Progenitor cell of endocrine pancreas (in vitro differentiated cells): ENCODE measurements at places on chromosomes 7 and 10. TPM values are rescaled to one million over a fixed set of nuclear protein-coding genes. Genes with fewer than 3 reads are reported as not detected.

DNA sequence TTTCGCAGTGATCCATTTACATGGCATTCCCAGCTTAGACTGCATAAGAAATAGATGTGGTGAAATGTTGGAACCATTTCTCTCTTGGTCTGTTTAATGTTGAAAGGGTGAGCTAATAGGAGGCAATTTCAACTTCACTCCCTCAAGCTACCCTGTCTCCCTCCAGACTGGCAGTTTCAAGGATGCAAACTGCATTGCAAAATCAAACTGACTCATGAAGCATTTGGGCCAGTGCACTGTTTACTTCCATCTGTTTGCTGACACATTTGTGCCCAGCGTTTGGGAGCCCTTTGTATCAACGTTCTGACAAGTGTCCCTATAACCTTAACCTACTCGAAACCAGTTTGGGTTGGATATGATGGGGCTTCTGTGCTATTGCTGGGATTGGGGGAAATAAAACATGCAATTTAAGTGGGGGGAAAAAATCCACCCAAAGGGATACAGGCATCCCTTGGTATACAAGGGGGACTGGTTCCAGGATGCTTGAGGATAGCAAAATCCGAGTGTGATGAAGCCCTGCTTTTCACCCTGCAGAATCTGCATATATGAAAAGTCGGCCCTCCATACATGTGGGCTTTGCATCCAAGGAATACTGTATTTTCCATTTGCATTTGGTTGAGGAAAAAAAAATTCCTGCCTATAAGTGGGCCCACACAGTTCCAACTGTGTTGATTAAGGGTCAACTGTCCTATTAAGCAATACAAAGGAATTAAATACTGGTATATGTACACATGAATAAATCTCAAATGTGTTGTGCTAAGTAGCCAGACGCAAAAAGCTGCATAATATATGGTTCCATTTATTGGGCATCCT lies 15.6 kb downstream of the RHEB start:
- no peak for DNase-seq
- H3K27ac ChIP-seq, result no peak overlapping the region
- no peak overlapping the region for H3K4me3 ChIP-seq

Gene DRGX
- total RNA-seq, result not detected in 2 replicates

DNA sequence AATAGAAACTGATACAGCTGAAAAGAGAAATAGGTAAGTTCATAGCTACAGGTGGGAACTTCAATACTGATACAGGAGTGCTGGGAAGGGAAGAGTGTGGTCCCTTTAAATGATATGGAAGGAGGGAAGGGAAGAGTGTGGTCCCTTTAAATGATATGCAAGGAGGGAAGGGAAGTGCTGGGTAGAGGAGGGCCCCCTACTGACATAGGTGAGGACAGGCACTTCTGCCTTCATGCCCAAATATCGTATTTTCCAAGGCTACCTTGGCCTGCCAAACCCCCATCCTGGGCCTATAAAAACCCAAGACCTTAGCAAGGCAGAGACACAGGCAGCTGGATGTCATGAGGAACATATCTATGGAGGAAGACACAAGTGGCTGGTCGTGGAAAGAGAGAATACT lies 92.3 kb downstream of the MAGI2 start:
- H3K27ac ChIP-seq, result no peak overlapping the region
- H3K4me3 ChIP-seq, result no peak overlapping the region
- no peaks in the 10 kb centered on the region for H3K27me3 ChIP-seq

GRCh38 chr7:312424-312823 lies 22.5 kb downstream of the FOXL3 start:
- peaks cover 7% of the 10 kb centered on the region for H3K27me3 ChIP-seq
- no peak for DNase-seq
- no peak overlapping the region for H3K27ac ChIP-seq
- no peaks in the 10 kb centered on the region for H3K4me1 ChIP-seq

Gene DLD
- 75.7 and 80.0 TPM in 2 replicates for total RNA-seq

DNA sequence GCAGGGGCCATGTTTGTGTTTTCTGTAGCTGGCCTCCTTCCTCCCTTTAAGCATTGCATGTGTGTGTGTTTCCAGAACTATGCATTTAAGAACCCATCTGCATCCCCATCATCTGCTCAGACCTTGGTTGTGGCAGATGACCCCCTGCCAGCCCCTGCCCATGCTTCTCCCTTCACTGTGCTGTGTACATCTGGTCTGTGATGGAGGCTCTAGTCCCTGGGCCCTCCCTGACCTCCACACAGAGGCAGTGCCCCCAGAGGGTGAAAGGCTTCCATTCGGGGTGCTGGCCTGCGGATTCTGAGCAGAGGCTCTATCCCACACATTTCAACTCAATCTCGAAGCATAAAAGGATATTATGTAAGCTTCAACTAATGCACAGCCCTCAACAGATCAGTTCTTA lies 89.4 kb downstream of the TACC2 start:
- no peaks in the 10 kb centered on the region for H3K36me3 ChIP-seq
- no peaks in the 10 kb centered on the region for H3K27me3 ChIP-seq
- no peak overlapping the region for H3K27ac ChIP-seq
- no peaks in the 10 kb centered on the region for H3K4me1 ChIP-seq
- no peak overlapping the region for H3K4me3 ChIP-seq

- H3K4me1 ChIP-seq, result peaks cover 40% of the 10 kb centered on the region
- no peak for DNase-seq
- H3K4me3 ChIP-seq, result no peak overlapping the region
- H3K27ac ChIP-seq, result no peak overlapping the region
- no peaks in the 10 kb centered on the region for H3K36me3 ChIP-seq
- no peaks in the 10 kb centered on the region for H3K27me3 ChIP-seq
These were observed 256.7 kb upstream of the GNAI1 start for GRCh38 chr7:79877874-79878465.

Gene CASTOR2
- 67.0 and 79.8 TPM in 2 replicates for total RNA-seq

GRCh38 chr7:5351507-5352265 lies 68.9 kb downstream of the SLC29A4 start:
- no peak for DNase-seq
- peaks cover 11% of the 10 kb centered on the region for H3K4me1 ChIP-seq
- H3K36me3 ChIP-seq, result peaks cover 43% of the 10 kb centered on the region
- no peaks in the 10 kb centered on the region for H3K27me3 ChIP-seq
- peak overlapping the region; percentile 84 for H3K27ac ChIP-seq

DNA sequence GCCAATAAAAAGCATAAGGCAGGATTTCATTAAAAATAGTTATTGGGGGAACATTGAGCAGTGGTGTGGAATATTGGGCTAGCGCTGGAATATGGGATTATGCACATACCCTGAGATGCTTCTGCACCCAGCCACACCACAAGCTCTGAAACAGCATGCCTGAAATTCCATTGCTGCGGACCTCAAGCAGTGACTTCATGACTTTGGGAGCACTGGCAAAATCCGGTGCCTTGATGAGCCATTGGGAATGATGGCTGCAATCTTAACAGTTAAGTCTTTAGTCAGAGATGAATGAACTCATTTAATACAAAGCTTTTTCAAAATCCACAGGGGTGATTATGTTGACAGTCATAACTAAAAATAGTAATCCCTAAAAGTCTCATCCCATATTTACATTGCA lies 274.7 kb upstream of the MTPN start:
- no peak for DNase-seq
- no peak overlapping the region for H3K4me3 ChIP-seq
- H3K36me3 ChIP-seq, result no peaks in the 10 kb centered on the region
- no peaks in the 10 kb centered on the region for H3K27me3 ChIP-seq
- peaks cover 9% of the 10 kb centered on the region for H3K4me1 ChIP-seq

DNA sequence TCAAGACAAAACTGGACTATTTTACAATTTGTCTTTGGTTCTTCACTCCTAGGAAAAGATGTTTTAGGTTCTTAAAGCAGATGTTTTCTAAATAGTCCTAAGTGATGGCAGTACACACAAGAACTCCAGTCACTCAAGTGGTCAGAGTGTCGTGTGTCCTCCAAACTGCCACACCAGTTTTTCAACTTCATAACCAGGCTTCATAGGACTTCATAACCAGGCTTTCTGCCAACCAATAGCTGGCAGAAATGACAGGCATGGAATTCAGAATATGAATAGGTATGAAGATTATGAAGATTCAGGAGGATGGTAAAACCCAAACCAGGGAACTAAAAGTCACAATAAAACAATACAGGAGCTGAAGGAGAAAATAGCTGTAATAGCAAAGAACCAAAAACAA lies 721.2 kb upstream of the SEMA3D start:
- H3K4me3 ChIP-seq, result no peak overlapping the region
- no peaks in the 10 kb centered on the region for H3K27me3 ChIP-seq
- H3K4me1 ChIP-seq, result no peaks in the 10 kb centered on the region
- H3K36me3 ChIP-seq, result no peaks in the 10 kb centered on the region
- no peak overlapping the region for H3K27ac ChIP-seq

DNA sequence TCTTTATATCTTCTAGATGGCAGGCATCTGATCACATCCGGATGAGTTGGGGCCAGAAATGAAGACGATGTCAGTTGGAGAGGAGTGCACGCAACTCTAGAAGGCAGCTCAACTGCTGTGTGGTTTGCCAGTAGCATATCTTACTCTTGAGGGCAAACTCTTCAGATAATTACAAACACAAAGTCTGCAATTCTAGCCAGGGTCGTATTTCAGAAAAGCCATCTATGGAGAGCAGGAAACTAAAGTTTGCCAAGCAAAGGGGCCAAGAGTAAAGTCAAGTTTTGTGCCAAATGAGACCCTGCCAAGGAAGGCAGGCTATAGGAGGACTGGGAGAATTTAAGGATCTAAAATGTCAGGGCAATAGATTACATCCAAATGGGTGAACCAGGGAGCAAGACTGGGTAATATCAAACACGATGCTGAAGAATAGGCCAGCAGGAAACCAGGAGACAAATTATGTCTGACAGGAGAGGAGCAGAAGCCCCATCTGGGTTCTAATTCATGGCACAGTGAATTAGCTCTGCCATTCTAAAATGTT lies 312.5 kb upstream of the SEMA3C start:
- H3K36me3 ChIP-seq, result no peaks in the 10 kb centered on the region
- H3K27ac ChIP-seq, result no peak overlapping the region
- H3K27me3 ChIP-seq, result no peaks in the 10 kb centered on the region
- H3K4me1 ChIP-seq, result no peaks in the 10 kb centered on the region

GRCh38 chr10:28798428-28798955 lies 121.2 kb downstream of the BAMBI start:
- H3K36me3 ChIP-seq, result no peaks in the 10 kb centered on the region
- peaks cover 3% of the 10 kb centered on the region for H3K27me3 ChIP-seq
- peaks cover 12% of the 10 kb centered on the region for H3K4me1 ChIP-seq
- no peak overlapping the region for H3K4me3 ChIP-seq
- H3K27ac ChIP-seq, result no peak overlapping the region

Gene NPC1L1
- 21.0 and 21.2 TPM in 2 replicates for total RNA-seq

Gene EBF3
- total RNA-seq, result 0.19 and 0.38 TPM in 2 replicates

Gene NOLC1
- 64.7 and 68.9 TPM in 2 replicates for total RNA-seq

DNA sequence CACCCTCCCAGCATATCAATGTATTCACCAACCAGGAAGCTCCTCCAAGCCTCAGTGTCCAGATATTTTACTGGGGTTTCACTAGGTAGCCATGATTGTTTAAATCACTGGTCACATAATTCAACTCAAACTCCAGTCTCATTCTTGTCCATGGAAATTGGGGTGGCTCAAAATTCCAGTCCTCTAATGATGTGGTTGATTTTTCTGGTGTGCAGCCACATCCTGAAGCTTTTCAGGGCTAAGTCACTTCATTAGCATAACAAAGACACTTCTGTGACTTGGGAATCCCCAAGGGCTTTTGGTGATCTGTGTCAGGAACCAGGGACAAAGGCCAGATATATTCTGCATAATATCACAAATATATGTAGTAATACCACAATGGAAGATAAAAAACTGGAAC lies 786.9 kb upstream of the IGFBP3 start:
- no peak overlapping the region for H3K4me3 ChIP-seq
- H3K27me3 ChIP-seq, result no peaks in the 10 kb centered on the region
- H3K36me3 ChIP-seq, result no peaks in the 10 kb centered on the region
- DNase-seq, result no peak
- H3K27ac ChIP-seq, result no peak overlapping the region

Gene OR9A2
- total RNA-seq, result not detected in 2 replicates

Gene MYH16
- not detected in 2 replicates for total RNA-seq

GRCh38 chr7:36283711-36284130 lies 105.9 kb upstream of the ANLN start:
- peaks cover 3% of the 10 kb centered on the region for H3K27me3 ChIP-seq
- no peak for DNase-seq
- H3K4me3 ChIP-seq, result no peak overlapping the region
- H3K36me3 ChIP-seq, result peaks cover 4% of the 10 kb centered on the region
- H3K27ac ChIP-seq, result no peak overlapping the region

DNA sequence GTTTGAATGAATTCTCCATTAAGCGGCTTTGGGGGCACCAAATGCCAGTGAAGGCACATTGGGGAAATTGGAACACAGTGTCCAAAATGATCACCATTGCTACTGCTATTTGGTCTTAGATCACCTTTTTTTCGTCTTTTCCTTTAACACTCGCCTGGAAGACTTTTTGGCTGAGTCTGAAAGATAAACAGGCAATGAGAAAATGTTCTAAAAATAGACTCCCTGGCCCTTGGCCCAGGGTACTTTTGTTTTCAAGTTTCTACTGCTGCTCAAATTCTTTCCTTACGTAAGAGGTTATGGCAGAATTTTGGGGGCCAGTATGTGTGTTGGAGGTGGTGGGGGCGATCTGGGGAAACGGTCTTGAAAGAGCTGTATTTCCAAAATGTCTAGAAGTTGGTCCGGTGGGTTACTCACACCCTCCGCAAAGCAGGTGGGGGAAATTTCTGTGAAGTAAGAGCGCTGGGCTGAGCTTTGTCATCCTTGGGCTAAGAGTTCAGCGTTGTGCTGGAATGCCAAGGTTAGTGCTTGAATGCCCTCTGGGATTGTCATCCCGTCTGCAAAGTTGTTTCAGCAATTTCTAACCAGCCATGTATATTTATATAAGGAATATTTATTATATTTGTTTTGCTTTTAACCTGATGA lies 1.3 kb upstream of the ITPRIP start:
- H3K4me1 ChIP-seq, result peaks cover 15% of the 10 kb centered on the region
- H3K36me3 ChIP-seq, result no peaks in the 10 kb centered on the region
- H3K27me3 ChIP-seq, result peaks cover 25% of the 10 kb centered on the region
- H3K27ac ChIP-seq, result no peak overlapping the region

DNA sequence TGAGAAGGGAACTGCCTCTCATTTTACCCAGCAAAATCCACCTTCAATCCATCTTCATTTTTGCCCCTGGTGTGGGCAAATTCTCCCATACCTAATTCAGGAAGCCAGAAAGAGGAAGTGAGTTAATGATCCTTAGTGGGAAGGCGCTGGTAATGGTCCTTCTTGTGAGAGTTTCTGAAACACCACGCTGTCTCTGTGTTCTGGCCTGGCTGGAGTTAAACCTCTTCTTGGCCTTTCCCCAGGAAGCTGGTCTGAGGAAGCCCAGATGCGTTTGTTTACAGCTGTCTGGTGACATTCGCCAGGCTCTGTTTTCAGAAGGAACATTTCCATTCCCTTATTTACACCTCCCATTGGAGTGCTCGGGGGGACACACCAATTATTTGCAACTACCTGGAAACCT lies 24.3 kb downstream of the HTRA1 start:
- no peaks in the 10 kb centered on the region for H3K4me1 ChIP-seq
- peaks cover 19% of the 10 kb centered on the region for H3K27me3 ChIP-seq
- H3K4me3 ChIP-seq, result no peak overlapping the region
- H3K36me3 ChIP-seq, result no peaks in the 10 kb centered on the region
- no peak overlapping the region for H3K27ac ChIP-seq

GRCh38 chr10:103444478-103444877 lies 7.7 kb downstream of the CALHM2 start:
- no peak overlapping the region for H3K4me3 ChIP-seq
- no peak for DNase-seq

GRCh38 chr10:8037941-8038894 lies 16.3 kb upstream of the GATA3 start:
- peaks cover 88% of the 10 kb centered on the region for H3K27me3 ChIP-seq
- H3K27ac ChIP-seq, result no peak overlapping the region
- H3K4me1 ChIP-seq, result peaks cover 4% of the 10 kb centered on the region
- H3K36me3 ChIP-seq, result no peaks in the 10 kb centered on the region
- no peak for DNase-seq
- no peak overlapping the region for H3K4me3 ChIP-seq

- H3K27me3 ChIP-seq, result no peaks in the 10 kb centered on the region
- no peaks in the 10 kb centered on the region for H3K36me3 ChIP-seq
- H3K27ac ChIP-seq, result no peak overlapping the region
- no peak for DNase-seq
These were observed 647.1 kb upstream of the ZWINT start for GRCh38 chr10:57008189-57008588.

Gene ZNF316
- total RNA-seq, result 59.6 and 59.7 TPM in 2 replicates

Gene TSPAN33
- total RNA-seq, result 22.2 and 24.5 TPM in 2 replicates
